ENCODE measurements at places on chromosomes 16 and 17.

GRCh38 chr16:21199607-21200218, 11.7 kb downstream of the ZP2 start:
- DNase-seq: no peak

GRCh38 chr16:28524681-28525171, 14.0 kb downstream of the NUPR1 start:
- DNase-seq: no peak

DNA sequence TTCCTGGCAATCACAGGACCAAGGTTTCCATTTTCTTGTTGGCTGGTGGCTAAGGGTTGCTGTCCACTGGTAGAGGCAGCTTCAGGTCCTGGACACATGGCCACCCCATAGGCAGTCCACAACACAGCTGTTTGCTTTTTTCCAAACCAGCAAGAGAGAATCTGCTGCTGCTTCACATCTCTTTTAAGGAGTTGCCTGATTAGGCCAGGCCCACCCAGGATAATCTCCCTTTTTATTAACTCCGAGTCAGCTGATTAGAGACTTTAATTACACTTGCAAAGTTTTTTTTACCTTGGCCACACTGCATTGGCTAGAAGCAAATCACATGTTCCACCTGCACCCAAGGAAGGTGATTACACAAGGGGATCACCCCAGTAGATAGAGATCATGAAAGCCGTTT, 106.6 kb upstream of the IRX6 start:
- no peak for DNase-seq

- no peak for DNase-seq
Observed at GRCh38 chr16:10566613-10567012, 13.8 kb downstream of the EMP2 start.

DNA sequence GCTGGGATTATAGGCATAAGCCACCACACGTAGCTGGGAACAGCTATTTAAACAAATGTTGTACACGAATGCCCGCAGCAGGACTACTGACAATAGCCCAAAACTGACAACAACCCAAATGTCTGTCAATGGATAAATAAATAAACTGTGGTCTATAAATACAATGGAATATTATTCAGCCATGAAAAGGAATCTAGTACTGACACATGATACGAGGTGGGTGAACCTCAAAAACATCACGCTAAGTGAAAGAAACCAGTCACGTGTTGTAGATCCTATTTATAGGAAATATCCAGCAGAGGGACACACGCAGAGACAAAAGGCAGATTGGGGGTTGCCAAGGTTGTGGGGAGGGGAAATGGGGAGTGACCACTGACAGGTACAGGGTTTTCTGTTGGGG, 390.0 kb upstream of the TNRC6C start:
- DNase-seq: no peak

DNA sequence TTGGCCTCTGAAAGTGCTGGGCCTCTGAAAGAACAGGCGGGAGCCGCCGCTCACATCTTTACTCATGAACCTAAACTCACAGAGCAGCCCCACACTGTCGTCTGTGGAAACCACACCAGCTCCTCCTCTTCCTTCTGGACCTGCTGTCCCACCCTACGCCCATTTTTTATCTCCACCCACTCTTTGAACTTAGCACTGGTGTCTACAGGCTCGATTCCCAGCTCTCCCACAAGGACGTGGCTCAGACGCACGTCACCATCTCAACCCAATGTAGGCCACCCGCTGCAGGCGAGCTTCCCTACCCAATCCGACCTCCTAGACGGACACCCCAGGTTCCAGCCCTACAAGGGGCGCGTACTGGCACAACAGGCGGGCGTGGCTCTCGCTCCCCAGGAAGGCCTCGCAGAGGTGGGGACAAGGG, 62.2 kb downstream of the NXN start:
- DNase-seq: no peak

DNA sequence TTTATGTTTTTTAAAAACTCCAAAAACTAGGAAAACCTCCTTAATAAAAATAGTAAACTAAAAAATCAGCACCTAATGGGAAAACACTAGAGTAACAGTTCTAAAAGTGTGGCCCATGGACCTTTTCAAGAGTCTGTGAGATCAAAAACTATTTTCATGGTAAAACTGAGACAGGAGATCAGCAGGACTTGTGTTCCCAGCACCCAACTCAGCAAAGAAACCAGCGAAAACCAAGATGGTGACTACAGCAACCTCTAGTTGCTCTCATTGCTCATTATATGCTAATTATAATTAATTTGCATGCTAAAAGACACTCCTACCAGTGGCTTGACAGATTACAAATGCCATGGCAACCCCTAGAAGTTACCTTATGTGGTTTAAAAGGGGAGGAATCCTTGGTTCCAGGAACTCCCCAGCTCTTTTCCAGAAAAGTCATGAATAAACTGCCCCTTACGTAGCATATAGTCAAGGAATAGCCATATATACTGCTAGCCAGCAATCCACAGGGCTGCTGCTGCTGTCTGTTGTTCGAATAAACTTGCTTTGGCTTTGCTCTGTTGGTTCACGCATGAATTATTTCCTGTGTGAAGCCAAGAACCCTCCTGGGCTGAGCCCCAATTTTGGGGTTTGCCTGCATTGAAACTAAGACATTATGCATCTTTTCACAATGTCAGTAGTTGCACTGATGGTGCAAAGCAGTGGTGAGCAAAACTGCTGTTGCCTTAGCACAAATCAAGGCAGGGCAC, 12.4 kb downstream of the CMTR2 start:
- DNase-seq: no peak

DNA sequence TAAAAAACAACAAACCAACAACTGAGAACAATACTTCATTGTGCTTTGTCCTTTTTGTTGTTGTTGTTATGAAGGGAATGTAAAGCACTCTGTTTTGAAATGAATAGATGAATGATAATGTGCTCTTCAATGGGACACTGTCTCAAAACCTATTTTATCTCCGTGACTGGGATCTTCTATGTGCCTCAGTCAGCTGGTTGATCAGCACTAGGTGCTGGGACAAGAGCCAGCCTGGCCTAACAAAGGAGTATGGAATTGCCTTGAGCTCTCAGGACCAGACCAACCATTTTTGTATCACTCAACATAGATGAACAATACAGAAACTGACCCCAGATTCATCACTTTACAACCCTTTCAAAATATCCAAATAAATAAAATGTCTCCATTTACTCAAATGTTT, 440.2 kb downstream of the KCNJ2 start:
- no peak for DNase-seq
